ENCODE measurements at places on chromosomes 6 and 20. TPM values are rescaled to one million over a fixed set of nuclear protein-coding genes. Genes with fewer than 3 reads are reported as not detected.

The ZC2HC1B gene
- not detected for total RNA-seq

The MRPL14 gene
- total RNA-seq: 10.3 TPM

The TMC2 gene
- not detected for total RNA-seq

The VIP gene
- not detected for total RNA-seq

The BANF2 gene
- not detected for total RNA-seq

The ARMH2 gene
- not detected for total RNA-seq

The SMIM28 gene
- total RNA-seq: not detected

The RING1 gene
- total RNA-seq: 11.4 TPM

The RIMS1 gene
- total RNA-seq: under 0.01 TPM

The GGTLC1 gene
- total RNA-seq: not detected

The PRPH2 gene
- total RNA-seq: not detected

The POM121L2 gene
- not detected for total RNA-seq

The IMPG1 gene
- not detected for total RNA-seq

The LPA gene
- not detected for total RNA-seq

The BMP7 gene
- not detected for total RNA-seq

The CD83 gene
- total RNA-seq: 366 TPM

The EDN1 gene
- 4.9 TPM for total RNA-seq

The ACTR5 gene
- total RNA-seq: 9.8 TPM

The PPIL1 gene
- 5.0 TPM for total RNA-seq

The PLAGL1 gene
- 3.3 TPM for total RNA-seq

The SLC35F1 gene
- total RNA-seq: not detected

The NRSN1 gene
- total RNA-seq: not detected

The TCEA2 gene
- 6.0 TPM for total RNA-seq

The LIME1 gene
- 117 TPM for total RNA-seq

The DNAH8 gene
- 0.10 TPM for total RNA-seq

The BCAS4 gene
- 13.7 TPM for total RNA-seq

The FOXA2 gene
- total RNA-seq: not detected

The TAGAP gene
- 320 TPM for total RNA-seq

The GSTA4 gene
- 0.63 TPM for total RNA-seq

The RIMS4 gene
- under 0.01 TPM for total RNA-seq

The LRRC1 gene
- 0.73 TPM for total RNA-seq

The LEMD2 gene
- total RNA-seq: 80.2 TPM

The SPTLC3 gene
- total RNA-seq: 1.0 TPM

The VSTM2L gene
- not detected for total RNA-seq

The THBS2 gene
- total RNA-seq: under 0.01 TPM

The ABHD16B gene
- not detected for total RNA-seq

The PLAGL2 gene
- 14.1 TPM for total RNA-seq
